A549 treated with DMSO at 1 μM for 4 hours (cell line): ENCODE measurements at places on chromosomes 12 and 14. TPM values are rescaled to one million over a fixed set of nuclear protein-coding genes. Genes with fewer than 3 reads are reported as not detected.

The RAN gene
- 1,547 to 1,798 TPM (median 1,768 TPM) in 5 replicates for total RNA-seq

The LRIG3 gene
- total RNA-seq, result 5.0 to 7.2 TPM (median 6.8 TPM) in 5 replicates

The CGRRF1 gene
- 17.2 to 23.2 TPM (median 23.0 TPM) in 5 replicates for total RNA-seq

The CLEC14A gene
- not detected in 5 replicates for total RNA-seq

The FAM186B gene
- total RNA-seq, result 0.08 to 0.16 TPM (median 0.12 TPM) in 5 replicates

The ARHGAP9 gene
- 0.11 to 0.69 TPM (median 0.43 TPM) in 5 replicates for total RNA-seq

The ZNF140 gene
- 9.0 to 11.3 TPM (median 10.0 TPM) in 5 replicates for total RNA-seq

The VDR gene
- total RNA-seq, result 3.5 to 4.6 TPM (median 3.7 TPM) in 5 replicates

The OTX2 gene
- not detected in 5 replicates for total RNA-seq

The NINJ2 gene
- 0.39 to 0.78 TPM (median 0.44 TPM) in 5 replicates for total RNA-seq

The MYF5 gene
- total RNA-seq, result not detected in 5 replicates

The AMN gene
- 0.23 to 0.69 TPM (median 0.46 TPM) in 5 replicates for total RNA-seq
